ENCODE measurements at places on chromosomes 13 and 19.

- no peak for DNase-seq
Measured at GRCh38 chr19:35027851-35028599, 2.2 kb upstream of the SCN1B start.

- DNase-seq, result peak; percentile 19
Measured at GRCh38 chr13:102907016-102907756, 61.4 kb downstream of the ERCC5 start.

GRCh38 chr13:75635828-75636435 lies at the start of gene LMO7:
TSS of gene LMO7 (plus strand) at chr13:75636330. CDS start at chr13:75636658, 328 bp downstream.
- DNase-seq, result peak; percentile 63

DNA sequence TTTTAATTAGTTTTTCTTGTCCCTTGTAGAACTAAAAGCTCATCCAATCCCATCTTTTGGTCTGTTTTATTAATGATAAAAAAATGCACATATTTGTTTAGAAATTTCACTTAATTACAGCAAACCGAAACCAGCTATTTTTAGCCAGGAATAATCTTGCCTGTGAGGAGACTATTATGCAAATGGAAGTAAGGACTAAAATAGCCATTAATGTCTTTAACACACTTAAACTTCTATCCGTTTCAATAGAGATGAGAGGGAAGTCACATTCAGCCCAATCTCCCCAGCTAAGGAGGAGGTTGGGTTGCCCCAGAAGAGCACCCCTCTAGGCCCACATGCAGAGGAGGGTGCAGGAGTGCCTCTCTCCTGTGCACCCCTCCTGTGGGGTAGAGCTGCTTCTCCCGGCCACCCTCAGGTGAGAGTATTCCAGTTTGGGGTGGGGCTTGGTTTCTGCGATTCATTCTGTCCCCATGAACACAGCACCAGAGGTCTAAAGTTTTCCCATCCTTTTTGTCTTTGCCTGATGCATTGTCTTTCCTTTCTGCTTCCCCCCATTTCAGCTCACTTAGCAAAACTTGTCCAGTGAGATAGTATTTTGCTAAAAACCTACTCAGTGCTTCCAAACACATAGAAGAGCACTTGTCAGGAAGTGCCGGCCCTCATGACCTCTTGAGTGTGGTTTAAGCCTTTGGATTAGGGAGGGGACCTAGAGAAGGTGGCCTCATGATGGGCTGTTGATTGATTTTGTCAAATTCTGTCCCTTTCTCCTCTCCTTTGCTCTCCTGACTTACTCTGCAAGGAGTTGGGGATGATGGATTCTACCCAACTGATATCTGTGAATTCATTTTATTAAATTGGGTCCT lies 28.2 kb downstream of the FGF9 start:
- no peak for DNase-seq

GRCh38 chr13:44694291-44694690 lies 118.2 kb upstream of the TSC22D1 start:
- DNase-seq, result no peak

- DNase-seq, result no peak
Measured at GRCh38 chr19:49469828-49470614, 4.0 kb upstream of the FLT3LG start.

DNA sequence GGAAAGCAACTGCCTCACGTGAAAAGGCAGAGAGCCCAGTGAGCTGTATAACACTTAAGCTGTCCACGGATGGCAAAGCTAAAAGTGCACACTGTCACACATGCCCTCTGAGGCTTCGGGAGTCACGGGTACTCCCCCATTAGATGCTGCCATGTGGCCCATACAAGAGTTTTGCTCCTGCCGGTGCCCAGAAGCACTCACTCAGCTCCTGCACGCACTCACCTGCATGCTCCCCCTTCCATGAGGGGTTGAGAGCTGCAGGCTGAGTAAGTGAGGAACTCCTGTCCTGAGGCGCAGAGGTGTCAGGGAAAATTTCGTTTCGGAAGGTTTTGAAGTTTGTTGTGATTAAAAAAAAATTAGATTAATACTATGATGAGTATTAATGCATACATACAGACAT lies 939.2 kb upstream of the ATXN8OS start:
- DNase-seq, result no peak

- DNase-seq, result no peak
Measured at GRCh38 chr19:7930765-7931164, 4.8 kb upstream of the CTXN1 start.

DNA sequence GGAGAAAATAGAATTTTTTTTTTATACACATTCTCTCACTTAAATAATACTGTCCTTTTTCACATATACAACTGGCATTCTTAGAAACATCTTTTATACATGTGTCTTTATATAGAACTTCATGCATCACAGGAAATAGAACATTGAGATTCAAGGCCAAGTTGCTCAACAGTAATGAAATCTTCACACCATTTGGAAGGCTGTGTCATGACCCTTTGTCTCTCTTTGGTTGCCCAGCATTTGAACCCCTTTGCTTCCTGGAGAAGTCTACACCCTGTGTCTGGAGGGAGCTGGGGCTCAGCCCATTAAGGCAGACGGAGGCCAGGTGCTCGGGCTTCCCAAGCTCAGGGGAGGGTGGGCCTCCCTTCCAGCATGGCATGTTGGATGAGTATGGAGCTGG lies 41.1 kb downstream of the B3GLCT start:
- DNase-seq, result peak; percentile 11

GRCh38 chr13:32914686-32915085 lies 101.5 kb upstream of the KL start:
- DNase-seq, result no peak

DNA sequence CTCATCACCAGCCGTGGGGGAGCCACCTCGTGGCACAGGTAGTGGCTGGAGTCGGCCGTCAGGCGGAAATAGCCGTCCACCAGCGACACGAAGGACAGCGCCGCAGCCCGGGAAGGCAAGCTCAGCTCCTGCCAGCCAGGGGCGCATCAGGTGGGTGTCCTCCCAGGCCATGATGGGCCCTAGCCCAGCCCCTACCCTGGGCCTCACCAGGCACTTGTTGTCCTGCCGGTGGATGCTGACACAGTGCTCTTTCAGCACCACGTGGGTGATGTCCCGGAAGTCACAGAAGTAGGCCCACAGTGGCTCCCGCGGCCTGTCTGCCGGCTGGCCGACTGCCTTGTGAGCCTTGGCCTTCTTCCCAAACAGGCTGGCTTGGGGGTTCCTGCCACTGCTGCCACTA lies 15.7 kb downstream of the TYK2 start:
- no peak for DNase-seq

- DNase-seq, result no peak
Measured at GRCh38 chr13:37615276-37615675, 16.7 kb upstream of the POSTN start.

DNA sequence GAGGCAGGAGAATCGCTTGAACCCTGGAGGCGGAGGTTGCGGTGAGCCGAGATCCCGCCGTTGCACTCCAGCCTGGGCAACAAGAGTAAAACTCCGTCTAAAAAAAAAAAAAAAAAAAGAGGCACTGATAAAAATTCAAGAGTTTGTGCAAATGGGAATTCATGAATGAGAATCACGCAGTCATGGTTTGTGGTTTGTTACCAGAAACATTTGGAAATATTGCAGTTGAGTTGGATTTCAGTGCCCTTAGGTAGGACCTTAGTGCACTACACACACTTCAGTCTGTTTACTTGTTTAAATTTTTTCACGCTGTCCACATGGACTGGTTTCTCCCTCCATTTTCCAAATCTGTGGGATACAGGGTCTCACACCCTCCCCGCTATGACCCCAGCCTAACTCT lies 28.4 kb downstream of the ZNF844 start:
- DNase-seq, result no peak

GRCh38 chr19:15196360-15197005 lies 4.3 kb downstream of the NOTCH3 start:
- no peak for DNase-seq

DNA sequence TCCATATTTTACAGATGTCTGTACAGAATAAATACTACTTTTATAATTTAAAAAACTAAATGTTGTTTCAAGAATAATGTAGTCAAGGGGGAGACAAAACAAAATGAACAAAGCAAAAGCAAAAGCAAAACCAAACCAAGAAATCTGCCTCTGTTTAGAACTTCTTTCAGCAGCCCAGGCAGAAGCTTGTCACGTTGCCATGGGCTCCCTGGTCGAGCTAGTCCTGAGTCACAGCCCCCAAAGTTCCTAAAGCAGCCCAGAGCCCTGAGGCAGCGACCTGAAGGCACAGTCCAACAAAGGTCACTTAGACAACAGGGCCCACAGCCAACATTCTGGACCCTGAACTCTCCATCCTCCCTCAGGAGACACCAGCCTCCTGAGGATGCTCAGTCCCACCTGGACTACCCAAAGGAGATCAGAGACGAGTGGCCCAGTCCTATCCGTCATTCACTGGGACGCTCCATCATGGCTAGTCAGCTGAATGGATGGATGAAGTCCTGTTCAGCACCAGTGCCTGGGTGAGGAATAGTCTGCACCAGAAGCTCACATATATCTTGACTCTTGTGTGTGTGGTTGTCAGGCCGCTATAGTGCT lies 41.7 kb downstream of the SIAH3 start:
- no peak for DNase-seq

DNA sequence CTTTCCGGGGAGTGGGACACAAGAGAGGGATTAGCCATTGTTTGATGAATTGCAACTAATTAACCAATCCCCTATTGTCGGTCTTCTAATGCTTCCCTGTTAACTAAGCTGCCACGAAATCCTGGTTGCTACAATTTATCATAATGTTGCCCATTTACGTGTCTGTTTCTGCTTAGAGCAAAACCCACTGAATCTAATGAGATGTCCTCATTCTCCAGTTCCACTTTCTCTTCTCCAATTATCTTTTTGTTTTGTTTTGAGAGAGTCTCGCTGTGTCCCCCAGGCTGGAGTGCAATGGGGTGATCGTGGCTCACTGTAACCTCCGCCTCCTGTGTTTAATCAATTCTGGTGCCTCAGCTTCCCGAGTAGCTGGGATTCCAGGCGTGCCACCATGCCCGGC lies 5.2 kb upstream of the DPP9 start:
- DNase-seq, result no peak

GRCh38 chr19:49651029-49651819 lies 9.2 kb downstream of the SCAF1 start:
- no peak for DNase-seq

GRCh38 chr19:47514151-47514868 lies 553 bp downstream of the NAPA start:
- DNase-seq, result peak; percentile 9

- DNase-seq, result no peak
Measured at GRCh38 chr13:60066226-60066625, 97.5 kb downstream of the DIAPH3 start.

GRCh38 chr19:42168206-42168605 lies 36.0 kb upstream of the POU2F2 start:
- DNase-seq, result no peak

DNA sequence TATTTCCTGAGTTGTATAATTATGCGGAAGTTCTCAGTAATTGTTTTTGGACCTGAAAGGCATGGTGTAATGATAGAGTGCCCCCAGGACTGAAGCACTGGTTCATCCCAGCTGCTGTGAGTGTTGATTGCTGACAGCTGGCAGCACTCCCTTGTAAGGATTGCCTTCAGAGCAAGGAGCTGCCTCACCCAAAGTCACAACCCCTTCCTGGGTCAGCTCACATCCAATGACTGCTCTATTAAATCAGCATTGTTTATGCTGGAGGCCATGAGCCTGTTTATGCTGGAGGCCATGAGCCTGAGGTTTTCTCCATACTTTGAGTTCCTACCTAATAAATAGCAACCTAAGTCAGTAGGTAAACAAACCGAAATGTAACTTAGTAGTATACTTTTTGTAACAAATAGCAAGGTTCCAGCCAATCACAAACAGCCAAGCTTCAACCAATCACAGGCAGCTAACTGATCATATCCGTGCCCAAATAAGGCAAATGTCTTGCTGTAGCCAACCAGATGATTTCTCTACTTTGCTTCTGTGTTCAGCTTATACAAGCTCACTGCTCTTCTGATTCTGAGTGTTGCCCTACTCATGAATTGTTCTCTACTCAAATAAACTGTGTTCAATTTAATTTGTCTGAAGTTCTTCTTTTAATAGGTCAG lies 11.7 kb upstream of the SPACA6 start:
- DNase-seq, result peak; percentile 15

GRCh38 chr13:96652506-96652905 lies 341.8 kb downstream of the OXGR1 start:
- DNase-seq, result peak; percentile 39

- no peak for DNase-seq
Measured at GRCh38 chr19:3519126-3519525, 13.0 kb downstream of the FZR1 start.

GRCh38 chr19:35732540-35733179 lies 9.6 kb downstream of the IGFLR1 start:
- no peak for DNase-seq

DNA sequence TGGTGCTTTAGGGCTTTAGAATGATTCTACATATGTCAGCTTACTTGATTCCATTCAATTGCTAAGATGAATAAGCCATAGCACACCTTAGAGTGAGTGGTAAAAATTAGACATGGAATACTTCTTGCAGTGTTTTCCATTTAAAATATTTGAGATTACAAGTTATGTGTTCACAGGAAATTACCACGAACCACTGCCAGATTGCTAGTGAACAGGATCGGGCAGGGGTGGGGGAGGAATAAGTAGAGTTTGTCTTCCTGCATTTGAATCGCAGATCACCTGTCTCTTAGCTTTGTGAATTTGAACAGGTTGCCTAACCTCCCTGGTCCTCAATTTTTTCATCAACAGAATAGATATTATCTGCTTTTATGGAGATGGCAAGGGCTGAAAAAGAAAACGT lies 124.6 kb downstream of the GGACT start:
- DNase-seq, result no peak

DNA sequence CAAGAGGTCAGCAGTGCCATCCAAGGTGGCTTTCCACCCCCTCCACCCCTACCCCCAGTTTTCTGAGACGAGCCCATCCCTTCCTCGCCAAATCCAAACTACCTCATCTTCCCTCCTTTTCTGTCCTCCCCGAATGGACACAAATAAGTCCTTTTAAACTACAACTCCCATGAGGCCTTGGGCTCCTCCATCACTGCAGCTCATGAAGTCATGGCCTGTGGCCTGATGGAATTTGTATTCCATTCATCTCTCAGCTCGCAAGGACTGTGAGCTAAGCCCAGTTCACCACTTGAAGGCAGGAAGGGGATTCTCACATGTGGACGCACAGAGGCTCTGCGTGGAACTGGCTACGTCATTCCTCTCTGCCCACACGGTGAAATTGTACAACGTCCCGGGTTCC lies 12.5 kb downstream of the PTPRH start:
- no peak for DNase-seq

DNA sequence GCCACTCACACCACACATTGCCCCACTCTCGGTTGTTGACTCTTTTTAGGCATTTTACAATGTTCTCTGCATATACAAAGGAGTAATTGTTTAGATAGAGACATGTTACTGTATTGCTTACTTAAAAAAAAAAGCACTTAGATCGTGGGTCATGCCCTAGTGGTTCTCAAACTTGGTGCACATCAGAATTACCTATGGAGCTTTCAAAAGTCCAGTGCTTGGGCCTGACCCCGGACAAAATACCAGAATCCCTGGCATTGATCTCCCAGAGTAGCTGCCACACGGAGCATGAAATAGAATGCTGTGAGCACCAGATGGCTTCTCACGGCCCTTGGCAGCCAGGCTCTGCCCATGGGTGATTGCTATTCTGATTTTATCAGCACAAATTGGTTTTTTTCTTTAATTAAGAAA lies 20.0 kb downstream of the ACP7 start:
- no peak for DNase-seq

Measured in HCEC 1CT (cell line).